GM06990 (cell line): ENCODE measurements at places on chromosomes 7 and 10.

GRCh38 chr7:80106498-80107113 is 28.0 kb upstream of the GNAI1 start:
- no peak for DNase-seq

DNA sequence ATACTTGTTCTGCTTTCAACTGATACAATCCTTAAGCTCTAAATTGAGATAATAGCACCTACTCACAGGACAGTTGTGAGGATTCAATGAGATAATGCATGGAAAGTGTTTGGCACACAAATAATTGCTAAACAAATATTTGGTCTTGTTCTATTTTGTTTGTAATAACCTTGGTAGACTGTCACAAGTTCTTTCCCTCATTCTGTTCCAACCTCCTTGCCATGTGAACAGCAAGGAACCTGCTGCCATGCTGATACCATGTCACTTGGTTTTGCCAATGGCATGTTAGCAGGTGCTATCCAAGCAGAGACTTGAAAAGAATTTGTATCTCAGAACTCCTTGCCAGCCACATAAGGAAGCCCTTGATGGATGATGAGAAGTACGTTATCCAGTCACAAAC is 24.8 kb upstream of the TECTB start:
- no peak for DNase-seq

- no peak for DNase-seq
These were observed 18.8 kb downstream of the ZNF282 start for GRCh38 chr7:149214020-149214720.

DNA sequence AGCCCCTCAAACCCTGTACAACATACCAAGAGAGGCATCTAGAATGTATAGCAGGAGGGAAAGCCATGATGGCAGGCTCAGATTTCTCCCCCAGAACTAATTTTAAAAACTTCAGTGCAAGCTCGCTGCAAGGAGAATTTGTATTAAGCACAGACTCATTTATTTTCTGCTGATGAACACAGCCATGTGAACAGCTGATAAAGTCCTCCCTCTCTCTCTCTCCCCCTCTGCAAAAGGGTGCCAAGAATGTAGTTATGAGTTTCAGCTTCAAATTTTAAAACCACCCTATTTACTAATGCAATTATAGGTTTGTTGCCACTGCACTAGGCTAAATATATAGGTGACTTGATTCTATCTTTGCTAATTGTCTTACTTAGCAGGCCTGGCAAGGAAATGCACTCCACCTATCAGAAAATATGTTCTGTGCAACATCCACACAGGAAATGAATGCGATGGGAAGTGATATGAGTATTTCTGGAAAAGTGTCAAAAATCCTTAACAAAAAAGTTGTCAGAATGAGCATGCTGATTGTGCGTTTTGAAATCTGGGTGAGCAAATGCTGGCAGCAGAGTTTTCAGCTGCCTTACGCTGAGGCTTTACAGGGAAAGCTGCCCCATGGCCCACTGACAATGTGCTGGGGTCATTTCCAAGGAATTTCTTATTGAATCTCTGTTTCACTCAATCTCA is 43.4 kb upstream of the GHITM start:
- DNase-seq = no peak

- no peak for DNase-seq
These were observed 146.0 kb upstream of the STEAP4 start for GRCh38 chr7:88452646-88453045.

GRCh38 chr10:117885206-117885829 is 161.4 kb downstream of the RAB11FIP2 start:
- DNase-seq = no peak

- DNase-seq = no peak
These were observed 9.0 kb downstream of the ELMO1 start for GRCh38 chr7:37439653-37440026.

DNA sequence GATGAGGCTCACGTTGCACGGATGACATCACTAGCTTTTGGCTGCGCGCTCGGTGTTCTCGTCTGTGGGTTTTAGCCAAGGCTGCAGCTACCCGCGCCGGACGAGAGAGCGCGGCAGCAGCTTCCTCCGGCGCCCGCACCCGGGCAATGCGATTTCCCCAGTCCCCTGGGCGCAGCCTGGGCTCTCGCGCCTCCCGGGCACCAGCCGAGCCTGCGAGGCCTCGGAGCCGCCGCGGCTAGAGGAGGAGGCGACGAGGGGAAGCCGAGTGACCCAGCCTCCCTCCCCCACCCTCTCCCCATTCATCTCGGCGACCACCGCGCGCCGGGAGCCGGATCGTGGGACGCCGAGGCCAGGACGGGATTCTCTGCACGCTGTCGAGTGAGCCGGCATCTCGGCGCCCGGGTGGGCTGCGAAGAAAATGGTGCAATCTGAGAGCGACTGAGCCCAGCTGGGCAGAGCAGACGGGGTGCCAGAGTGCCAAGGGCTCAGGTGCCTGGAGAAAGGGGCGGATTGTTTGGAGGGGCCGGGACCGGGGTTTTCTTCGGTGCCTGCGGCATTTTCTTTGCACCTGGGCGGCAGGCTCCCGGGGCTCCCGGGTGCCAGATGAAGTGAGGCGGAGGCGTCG is 1.2 kb upstream of the TMEM178B start:
- no peak for DNase-seq

DNA sequence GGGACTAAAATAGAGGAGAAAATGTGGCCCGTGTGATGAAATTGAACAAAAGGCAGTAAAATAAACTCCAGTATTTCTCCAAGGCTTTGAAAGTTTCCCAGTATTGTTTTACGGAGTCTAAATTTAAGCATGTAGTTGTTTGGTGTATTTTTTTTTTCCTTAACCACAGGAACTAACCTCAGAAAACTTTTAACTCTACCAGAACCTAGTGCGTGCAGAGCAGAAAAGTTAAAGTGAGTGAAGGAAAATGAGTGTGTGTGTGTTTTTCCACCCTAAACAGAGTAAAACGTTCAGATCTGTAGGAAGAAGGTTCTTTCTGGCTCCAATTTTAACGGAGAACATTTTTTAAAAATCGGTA is 812 bp downstream of the PROSER2 start:
- DNase-seq = no peak

GRCh38 chr7:43078794-43079193 is 33.7 kb upstream of the HECW1 start:
- DNase-seq = no peak

DNA sequence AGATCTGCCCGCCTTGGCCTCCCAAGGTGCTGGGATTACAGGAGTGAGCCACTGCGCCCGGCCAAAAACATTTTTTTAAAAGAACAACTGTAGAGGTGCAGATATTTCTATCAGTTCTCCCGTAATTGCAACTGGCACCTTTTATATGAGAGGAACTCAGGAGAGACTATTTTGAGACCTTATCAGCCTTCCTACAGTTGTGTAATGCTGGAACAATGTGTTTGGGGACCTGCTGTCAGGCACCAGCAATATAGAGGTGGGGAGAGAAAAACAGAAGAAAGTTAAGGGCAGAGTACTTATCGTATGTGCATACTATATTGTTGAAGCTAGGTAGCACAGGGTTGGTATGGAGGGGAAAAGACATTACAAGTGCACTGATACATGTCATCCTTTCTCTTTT is 343.8 kb upstream of the ANKRD30A start:
- DNase-seq = no peak

DNA sequence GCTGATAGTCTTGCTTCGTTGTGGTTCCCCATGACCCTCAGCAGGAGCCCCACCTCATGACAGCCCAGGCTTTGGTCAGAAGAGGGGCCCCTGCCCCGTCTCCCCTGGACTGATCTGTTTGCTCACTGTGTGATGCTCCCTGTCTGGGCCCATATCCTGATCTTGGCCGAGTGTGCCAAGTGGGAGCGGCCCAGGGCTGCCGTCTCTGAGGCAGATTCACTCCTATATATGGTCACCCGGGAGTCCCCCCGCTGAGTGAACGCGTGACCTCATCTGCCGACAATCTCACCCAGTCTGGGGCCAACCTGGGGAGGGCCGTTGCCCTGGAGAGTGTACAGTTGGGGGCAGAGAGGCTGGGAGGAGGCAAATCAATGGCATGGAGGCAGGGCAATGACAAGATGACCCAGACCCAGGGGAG is 34.5 kb downstream of the PPIF start:
- DNase-seq = no peak

GRCh38 chr10:113527211-113527906 is 25.5 kb upstream of the HABP2 start:
- DNase-seq = no peak

DNA sequence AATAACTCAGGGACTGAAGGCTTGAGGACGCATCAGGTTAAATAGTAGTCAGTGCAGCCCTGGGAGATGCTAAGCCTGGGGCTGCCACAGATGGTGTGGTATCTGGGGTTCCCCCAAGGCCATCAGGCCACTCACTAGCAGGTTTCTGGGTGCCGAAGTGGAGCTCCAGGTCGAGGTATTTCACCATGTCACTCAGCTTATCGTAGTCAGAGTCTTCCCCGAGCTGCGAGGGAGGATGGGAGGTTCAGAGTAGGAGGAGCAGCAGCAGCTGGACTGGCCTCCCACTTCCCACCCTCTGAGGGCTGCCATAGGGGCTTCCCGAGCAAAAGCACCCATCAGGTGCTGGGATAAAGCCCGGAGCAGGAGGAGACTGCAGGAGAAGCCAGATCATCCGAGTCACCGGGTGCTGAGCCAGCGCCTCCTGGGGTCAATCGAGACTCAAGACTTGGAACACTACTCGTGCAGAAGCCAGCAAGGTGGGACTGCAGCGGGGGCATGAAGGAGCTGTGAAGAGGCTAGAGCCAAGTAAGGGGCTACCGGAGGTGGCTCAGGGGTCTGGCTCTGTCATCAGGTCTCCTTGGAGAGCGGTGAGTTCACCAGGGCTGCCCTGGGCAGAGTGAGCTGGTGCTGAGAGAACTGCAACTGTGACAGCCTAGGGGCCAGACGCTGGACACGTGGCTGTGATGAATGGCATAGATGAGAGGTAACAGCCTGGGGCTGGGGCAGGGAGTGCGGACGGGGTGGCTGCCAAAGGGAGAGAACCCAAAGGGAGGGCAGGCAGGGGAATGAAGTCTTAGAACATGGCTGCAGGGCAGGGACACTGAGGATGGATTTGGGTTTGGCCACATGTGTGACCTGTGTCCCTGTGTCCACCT is 45.3 kb downstream of the GRID2IP start:
- DNase-seq = no peak

- no peak for DNase-seq
These were observed 1.2 kb upstream of the MPP7 start for GRCh38 chr10:28304032-28304571.

DNA sequence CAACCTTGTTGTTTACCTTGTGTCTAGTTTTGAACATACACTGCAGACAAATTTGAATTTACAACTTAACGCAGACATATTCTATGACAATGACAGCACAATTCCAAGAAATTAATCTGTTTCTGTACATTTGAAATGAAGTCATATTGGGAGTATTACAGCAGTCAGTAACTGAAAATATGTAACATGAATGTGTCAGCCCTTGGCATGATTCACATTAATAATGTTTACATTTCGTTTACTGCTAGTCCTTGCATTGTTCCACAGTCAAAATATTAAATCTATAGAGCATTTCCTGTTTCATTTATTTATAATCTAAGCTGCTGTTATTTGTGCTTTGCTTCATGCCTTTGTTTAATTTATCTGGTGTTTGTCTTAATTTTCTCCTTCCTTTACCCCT is 80.4 kb downstream of the NOC3L start:
- no peak for DNase-seq

DNA sequence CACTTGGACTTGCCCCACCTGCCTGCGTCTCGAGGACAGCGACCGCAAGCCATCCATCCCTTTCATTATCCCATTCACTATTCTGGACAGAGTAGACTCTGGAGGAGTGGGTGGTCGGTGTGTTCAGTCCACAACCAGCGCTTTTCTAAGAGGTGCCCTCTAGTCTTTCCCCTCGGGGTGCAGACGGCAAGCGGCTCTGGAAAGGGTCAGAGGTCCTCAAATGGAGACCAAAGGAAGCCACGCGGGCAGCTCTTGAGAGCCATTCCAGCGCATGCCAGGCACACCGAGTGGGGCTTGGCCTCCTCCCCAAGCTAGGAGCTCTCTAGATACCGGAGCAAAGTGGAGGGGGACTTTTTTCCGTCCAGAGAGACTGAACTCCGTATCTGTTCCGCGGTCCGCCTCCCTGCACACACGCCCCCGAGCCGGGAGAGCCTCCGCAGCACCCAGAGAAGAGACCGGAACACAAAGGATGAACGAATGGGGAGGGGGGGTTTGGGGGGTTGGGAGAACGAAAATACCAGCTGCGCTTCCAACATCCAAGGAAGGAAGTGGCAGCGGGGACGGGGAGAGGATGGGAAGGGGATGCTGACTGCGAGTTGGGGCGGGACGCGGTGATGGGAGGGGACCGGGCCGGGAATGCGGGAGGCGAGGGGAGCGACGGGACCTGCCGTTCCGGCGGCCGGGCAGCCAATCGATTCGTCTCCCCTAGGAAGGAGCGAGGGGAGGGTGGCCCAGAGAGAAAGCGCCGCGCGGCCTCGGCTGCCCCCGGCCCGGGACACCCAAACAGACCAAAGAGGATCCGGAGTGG is 515 bp downstream of the GSDME start:
- peak; percentile 70 for DNase-seq

DNA sequence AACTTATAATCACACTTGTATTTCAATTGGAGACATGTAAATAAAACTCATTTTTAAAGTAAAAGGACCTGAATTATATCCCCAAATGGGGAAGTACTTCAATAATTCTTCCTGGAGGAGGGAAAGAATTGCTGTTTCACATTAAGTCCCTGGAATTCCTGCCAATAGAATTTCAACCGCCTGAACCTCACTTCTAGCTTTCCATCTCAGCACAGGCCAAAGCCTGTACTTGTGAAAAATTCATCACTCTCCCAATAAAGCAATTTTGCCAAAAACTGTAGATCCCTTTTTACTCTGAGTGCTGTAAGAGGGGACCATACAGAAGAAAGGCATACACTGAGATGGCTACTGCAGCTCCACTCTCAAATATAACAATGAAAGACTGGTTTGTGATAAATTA is 54.8 kb downstream of the CADPS2 start:
- DNase-seq = no peak

- DNase-seq = no peak
These were observed 33.9 kb upstream of the ARL4A start for GRCh38 chr7:12653518-12653917.

DNA sequence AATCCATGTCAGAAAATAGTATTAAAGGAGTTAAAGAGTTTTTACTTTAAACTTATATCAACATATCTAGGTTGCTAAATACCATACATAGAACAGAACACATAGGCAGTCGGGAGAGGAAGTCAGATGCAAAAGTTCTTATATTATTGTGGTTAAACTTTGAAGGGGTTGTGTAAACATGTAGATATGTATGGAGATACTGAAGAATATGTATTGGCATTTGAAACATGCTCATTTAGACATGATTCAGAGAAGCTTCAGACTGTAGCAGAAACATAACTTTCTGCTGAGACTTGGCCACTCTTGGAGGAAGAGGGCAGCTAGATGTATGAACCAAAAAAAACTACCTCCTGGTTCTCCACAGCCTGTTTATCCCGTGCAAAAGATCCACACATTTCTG is 103.5 kb upstream of the FERD3L start:
- no peak for DNase-seq

GRCh38 chr10:79070606-79071395 is 2.0 kb downstream of the ZMIZ1 start:
- no peak for DNase-seq
